ENCODE measurements at places on chromosomes 7 and 10.

DNA sequence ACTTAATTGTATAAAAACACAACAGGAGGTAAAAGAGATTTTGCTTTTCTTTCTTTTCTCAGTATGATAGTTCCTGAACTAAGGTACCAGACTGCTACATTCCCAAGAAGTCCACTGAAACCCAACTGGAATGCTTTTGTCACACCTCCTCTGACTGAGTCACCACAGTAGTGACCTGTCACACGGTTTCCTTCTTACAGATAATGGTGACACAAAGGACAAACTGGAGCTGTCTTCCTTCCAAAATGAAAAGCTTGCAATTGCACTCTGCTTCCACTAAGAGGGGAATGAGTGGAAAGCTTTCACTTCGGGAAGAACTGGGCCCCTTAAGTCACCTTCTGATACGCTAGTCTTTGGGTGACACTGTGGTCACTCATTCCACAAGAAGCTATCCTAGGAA lies 122.2 kb downstream of the KMT2E start:
- DNase-seq = no peak

DNA sequence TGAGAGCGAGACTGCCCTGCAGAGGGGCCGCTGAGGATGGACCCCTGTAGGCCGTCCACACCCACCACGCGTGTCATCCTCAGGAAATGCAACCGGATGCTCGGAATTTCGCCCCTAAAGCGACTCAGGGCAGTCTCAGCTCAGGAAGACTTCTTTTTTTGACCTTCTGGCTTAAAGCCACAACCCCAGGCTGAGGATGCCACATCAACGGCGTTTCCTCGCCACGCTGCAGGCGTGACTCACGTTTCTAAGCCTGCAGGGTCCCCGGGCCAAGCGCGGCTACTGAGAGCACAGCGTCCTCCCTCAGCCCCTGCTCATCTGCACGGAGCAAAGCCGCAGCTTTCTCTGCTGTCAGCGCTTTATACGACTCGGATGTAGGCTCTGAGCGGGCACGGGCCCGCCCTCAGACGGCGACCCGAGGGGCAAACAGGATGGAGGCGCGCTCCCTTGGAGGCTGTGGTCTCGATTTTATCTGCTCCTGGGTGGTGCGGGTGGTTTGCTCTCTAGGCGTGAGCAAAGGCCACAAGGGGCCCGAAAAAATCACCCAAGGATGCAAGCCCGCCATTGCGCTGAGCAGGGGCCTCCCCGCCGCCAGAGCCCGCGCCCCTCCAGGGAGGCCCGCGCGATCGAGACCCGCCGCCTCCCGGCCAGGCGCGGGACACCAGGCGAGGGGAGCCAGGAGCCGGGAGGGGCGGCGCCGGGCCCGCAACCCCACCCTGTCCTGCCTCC lies 726 bp upstream of the INSIG1 start:
- DNase-seq = peak; percentile 42

DNA sequence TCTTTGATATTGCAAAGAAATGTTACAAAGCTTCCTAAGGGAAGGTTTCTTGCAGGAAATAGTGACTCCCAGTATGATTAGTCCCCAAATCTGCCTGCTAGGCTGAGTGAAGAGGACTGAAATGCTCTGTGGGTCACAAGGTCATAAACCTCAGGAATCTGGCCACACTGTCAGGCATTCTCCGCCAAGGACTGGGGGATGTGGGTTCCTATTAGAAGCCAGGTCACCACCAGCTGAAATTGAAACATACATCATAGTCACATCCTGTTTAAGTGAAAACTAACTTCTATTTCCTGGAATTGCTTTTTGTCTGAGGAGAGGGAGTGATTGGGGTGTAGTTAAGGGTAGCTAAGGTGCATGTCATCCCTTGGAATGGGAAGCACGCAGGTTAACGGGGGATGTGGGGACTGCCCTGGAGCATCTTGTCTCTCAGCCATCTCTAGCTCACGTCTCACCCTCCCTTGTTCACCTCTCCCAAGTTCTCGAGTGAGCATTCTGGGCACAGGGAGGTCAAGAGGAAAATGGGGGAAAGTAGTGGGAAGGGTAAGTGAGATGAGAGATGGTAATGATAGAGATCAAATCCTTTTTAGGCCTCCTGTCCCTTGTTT lies 12.0 kb upstream of the GSAP start:
- no peak for DNase-seq

DNA sequence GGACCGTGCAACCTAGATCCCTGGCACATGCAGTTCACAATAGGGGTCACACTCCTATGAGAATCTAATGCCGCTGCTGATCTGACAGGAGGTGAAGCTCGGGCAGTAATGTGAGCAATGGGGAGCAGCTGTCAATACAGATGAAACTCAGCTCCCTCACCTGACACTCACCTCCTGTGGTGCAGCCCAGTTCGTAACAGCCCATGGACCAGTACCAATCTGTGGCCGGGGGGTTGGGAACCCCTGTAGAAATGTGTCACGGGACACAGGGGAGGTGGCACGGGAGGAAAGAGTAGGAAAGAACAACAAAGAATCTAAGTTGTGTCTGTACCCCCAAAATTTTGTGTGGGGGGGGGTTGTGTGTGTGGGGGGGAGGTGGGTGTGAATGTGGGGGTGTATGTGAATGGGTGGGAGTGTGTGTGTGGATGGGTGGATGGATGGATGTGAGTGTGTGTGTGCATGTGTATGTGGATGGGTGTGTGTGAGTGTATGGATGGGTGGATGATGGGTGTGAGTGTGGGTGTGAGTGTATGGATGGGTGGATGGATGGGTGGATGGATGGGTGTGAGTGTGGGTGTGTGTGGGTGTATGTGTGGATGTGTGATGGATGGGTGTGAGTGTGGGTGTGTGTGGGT lies 33.1 kb downstream of the SFMBT2 start:
- no peak for DNase-seq

GRCh38 chr7:12729112-12729511 lies 41.7 kb downstream of the ARL4A start:
- no peak for DNase-seq

- DNase-seq = no peak
Observed at GRCh38 chr7:115102738-115103137, 180.8 kb downstream of the MDFIC start.

GRCh38 chr7:64946772-64947171 lies 43.7 kb downstream of the ZNF273 start:
- no peak for DNase-seq

GRCh38 chr7:142412551-142413193 lies 154.8 kb upstream of the PRSS58 start:
- DNase-seq = peak; percentile 21

DNA sequence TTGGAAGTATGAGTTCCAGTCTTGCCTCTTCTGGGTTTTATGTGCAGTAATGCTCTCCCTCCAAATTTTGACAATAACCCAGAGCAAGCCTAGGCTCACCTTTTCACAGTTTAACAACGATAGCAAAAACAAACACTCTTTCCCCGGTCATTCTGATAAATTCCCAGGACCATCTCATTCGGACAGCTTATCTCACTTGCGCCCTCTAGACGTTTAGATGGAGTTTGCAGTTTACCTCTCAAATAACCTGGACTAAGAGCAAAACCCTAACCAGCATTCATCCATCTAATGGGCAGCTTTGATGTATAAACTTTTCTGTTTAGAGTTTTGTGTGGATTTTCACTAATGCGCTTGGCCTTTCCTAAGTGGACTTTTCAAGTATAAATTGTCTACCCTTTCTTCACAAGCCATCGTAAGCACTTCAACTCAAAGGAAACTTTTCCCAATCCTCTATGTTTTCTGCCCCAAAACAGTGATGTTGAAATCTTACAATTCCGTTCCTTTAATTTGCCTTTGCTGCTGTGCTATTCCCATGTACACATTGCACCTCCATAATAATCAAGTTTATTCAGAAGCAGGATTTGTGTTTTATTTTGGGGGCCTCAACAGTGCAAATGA lies 114.9 kb downstream of the HDAC9 start:
- no peak for DNase-seq

- no peak for DNase-seq
Observed at GRCh38 chr7:39336442-39336841, 229.8 kb upstream of the YAE1 start.

- no peak for DNase-seq
Observed at GRCh38 chr7:22944022-22944421, 69.9 kb downstream of the HYCC1 start.

GRCh38 chr7:108875139-108875538 lies 305.5 kb downstream of the DNAJB9 start:
- no peak for DNase-seq

GRCh38 chr10:124657806-124658205 lies 86.4 kb downstream of the FAM53B start:
- no peak for DNase-seq

DNA sequence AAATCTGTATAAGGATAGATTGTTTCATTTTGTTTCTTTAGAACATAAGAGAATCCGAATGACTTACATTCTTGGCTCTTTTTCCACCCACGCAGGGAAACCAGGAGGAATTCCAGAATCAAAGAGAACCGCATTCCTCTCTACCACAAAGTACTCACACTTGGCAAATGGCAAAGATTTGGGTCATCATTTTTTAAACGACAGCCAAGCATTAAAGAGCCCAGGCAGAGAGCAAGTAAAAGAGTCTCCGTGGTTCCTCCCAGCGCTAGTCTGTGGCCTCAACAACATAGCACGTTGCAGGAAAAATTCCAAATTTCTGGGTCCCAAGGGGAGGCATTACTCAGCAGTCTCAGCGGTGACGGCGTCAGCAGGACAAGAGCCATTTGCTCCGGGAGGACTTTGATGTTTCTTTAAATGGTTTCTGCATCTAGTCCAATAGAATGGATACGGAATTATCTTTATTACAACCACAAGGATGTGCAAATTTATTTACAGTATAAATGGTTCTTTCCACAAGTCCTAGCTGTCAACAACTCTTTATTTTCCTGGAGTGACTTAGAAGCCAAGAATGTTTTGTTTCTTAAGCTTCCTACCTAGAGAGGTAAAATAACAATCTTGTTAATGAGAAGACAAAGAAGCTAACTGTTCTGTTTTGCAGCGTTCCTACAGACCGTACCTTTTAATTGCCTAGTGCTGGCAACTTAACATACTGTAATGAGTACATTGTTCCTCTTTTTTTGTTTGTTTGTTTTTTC lies 232.5 kb downstream of the SKIDA1 start:
- peak; percentile 83 for DNase-seq

GRCh38 chr10:7972367-7972766 lies 82.1 kb upstream of the GATA3 start:
- no peak for DNase-seq

- no peak for DNase-seq
Observed at GRCh38 chr10:20596065-20596755, 300.9 kb downstream of the NEBL start.

- DNase-seq = peak; percentile 75
Observed at GRCh38 chr7:47474937-47475879, 106.7 kb downstream of the TNS3 start.

- no peak for DNase-seq
Observed at GRCh38 chr10:31897506-31897905, 31.1 kb downstream of the ARHGAP12 start.

DNA sequence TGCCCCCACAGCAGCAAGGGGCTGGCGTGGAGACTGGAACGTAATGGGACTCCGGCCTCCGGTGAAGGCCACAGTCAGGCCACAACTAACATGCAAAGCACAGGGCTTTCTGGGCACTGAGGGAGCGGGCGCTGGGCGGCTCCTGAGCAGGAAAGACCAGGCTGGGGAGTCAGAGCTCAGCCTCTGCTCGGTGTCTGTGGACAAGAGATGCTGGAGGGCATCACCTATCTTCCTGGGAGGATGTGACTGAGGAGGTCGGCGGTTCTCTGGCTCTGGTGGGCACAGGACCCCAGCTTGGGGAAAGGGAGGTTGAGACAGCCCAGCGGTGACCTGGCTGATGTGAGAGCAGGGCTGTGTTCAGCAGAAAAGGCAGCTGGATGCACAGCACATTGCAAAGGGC lies 11.7 kb downstream of the CNPY1 start:
- DNase-seq = no peak

GRCh38 chr10:1643908-1644179 lies 93.5 kb downstream of the ADARB2 start:
- DNase-seq = no peak

DNA sequence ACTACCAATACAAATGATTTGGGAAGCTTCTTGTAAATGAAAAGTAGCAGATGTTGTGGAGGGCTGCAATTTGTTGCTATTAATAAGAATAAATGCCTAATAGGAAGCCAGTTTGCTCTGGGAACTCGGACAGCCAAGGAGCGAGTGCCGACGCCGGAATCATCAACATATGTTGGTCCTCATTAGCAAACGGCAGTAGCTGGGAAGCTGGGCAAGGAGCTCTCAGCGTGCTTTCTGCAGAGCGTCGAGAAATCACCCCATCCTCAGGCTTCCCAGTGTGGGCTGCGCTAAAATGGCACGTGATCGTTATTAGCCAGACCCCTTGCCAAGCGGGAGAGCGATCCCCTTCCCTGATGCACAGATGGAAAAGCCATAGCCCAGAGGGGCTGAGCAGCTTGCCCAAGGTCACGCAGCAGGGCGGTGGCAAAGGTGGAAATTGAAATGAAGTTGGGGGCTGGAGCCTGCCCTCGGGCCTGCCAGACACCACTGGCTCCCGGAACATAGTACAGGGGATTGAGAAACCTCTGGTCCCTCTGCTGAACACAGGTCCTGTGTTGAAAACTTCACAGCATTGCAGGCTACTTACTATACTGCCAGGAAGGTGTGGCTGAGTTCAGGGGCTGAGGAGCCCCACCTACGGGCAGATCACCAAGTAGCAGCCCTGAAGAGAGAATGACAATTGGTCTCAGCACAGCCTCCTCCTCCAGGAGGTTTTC lies 326.9 kb downstream of the PLXNA4 start:
- no peak for DNase-seq

DNA sequence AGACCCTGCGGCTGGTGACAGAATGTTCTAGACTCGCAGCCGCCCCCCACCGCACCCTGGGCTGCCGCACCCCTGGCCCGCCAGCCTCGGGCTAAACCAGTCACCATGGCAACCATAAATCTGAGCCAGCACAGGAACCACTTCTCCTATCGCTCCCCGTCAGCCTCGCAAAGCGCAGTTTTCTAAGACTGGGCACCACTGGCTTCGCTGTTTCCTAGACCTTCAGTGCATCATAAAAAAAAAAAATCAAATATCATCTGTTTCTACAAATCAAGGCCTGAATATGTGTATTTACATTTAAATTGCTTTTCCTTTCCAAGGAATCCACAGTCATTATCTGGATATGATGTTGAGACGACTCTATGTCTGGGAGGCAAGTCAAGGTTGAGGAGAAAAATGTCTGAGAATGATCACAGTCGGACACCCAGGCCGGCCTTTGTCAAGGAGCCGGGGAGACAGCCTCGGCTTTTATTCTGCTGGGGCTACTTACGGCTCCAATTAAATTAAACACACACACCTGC lies 99.9 kb downstream of the PTPRN2 start:
- DNase-seq = no peak

DNA sequence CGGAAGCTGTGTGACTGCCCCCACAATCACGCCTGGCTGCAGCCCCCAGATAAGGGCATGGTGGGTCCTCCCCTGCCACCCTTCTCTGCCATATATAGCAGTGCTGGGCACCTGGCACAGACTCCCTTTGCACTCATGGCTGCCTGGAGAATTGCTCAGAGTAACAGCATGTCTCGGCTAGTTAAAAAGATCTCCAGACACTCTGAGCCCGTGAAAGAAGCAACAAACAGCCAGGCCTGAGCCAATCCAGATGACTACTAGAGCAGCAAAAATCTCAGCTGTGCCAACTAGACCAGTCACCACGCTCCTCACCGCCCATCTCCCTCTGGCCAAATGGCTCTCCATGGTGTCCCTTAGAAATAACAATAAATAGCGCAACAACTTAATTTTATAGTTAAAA lies 71.3 kb downstream of the PARD3 start:
- DNase-seq = no peak
